ENCODE measurements at places on chromosomes 16 and 17.

DNA sequence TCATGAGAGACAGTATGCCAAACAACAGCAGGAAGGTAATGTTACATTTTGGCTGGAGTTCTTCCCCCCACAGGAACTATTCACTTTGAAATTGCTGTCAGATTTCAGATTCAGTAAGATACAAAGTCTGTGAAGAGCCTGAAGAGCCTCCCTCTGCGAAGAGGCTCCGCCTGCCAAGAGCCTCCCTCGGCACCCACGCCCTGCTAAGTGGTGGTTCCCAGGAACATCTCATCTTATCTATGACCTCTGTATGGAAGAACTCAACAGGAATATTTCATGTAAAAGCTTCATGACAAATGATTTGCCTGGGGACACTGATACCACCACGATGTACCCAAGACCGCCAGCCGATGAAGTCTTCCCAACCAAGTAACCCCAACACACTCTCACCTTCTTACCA, 3.2 kb downstream of the ZC3H7A start:
- DNase-seq, result no peak

- DNase-seq, result peak; percentile 77
Measured at GRCh38 chr17:27879987-27880608, 13.1 kb downstream of the LYRM9 start.

DNA sequence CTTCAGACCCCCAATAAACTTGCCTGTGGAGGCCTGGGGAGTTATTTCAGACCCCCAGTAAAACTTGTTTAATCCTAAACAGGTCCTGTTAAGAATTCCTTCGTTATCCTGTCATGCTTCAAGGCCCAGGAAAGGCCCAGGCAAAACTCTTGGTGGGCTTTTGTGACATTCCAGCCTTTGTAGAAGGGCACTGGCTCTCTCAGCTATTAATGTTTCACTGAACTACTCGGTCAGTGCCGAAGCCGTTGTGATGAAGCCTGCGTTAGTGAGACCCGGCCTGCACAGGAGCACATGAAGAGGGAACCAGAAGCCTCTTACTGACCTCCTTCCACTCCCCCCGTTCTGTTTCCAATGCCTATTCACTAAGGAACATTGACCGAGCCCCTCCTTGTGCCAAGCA, 47.4 kb upstream of the PLCG2 start:
- no peak for DNase-seq

DNA sequence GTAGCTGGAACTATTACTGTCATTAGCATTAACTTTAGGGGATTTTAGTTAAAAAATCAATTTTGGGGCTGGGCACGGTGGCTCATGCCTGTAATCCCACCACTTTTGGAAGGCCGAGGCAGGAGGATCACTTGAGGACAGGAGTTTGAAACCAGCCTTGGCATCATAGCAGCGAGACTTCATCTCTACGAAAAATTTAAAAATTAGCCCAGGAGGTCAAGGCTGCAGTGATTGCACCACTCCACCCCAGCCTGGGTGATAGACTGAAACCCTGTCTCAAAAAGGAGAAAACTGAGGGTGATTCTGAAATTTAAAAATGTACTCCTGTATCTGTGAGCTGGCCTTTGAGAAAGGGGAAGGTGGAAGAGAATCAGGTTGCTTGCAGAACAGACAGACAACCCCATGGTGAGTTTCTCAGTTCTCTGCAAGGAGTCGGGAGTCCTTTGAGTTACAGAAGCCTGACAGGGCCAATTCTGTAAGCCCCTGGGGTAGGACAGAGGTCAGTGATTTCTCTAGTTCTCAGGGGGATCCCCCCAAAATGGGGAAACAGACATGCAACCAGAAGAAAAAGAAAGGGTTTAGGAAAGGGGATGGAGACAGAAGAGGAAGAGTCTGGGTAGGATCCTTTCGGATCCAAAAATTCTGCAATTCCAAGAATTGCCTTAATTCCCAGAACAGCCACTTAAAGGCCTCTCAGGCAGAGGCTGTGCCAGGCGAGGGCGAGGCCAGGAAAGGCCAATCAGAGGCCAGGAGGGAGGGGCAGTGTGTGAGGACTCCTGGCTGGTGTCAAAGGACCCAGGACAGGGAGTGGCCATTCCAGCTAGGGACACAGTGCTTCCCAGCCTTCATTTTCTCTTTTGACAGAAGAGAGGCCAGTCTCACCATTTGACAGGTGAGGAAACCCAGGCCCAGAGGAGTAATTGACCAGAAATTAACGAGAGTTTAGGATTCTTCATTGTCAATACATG, 6.7 kb downstream of the NUPR1 start:
- no peak for DNase-seq

DNA sequence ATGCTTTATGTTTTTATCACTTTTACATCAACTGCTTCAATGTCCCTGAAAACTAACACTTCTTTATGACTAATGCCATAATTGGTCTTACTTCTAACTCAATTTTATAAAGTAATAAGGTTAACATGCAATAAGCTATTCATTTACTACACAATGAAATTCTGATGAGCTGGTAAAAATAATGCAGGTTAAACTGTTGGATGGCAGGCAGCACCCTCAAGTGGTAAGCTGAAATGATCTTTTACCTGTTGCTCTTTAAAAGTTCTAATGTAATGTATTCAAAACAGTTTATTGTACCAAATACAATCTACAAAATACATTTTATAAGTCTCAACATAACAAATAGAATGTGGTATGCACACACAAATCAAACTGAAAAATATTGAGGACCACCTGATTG, 1280.3 kb downstream of the CDH8 start:
- no peak for DNase-seq

Data from CD4-positive, alpha-beta T cell (primary cell).